ENCODE measurements at places on chromosomes 2 and 18. TPM values are rescaled to one million over a fixed set of nuclear protein-coding genes. Genes with fewer than 3 reads are reported as not detected.

DNA sequence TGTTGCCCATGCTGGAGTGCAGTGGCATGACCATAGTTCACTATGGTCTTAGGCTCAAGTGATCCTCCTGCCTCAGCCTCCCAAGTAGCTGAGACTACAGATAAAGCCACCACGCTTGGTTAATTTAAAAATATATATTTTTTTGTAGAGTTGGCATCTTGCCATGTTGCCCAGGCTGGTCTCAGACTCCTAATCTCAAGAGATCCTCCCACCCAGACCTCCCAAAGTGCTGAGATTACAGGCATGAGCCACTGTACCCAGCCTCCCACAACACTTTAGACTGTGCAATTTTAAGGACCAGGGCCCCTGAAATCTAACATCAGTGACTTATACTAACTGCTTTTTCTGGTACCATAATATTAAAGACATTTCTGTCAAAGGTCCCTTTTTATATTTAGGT lies 5.2 kb downstream of the TXNDC2 start:
- DNase-seq = no peak

- no peak for DNase-seq
Measured at GRCh38 chr2:106277426-106277825, 83.3 kb upstream of the UXS1 start.

GRCh38 chr2:32262105-32262504 lies 2.6 kb downstream of the NLRC4 start:
- no peak for DNase-seq

- no peak for DNase-seq
Measured at GRCh38 chr2:11898576-11898975, 152.1 kb downstream of the LPIN1 start.

The ARL4C gene
- total RNA-seq = 1.7 TPM

The IL1F10 gene
- not detected for total RNA-seq

DNA sequence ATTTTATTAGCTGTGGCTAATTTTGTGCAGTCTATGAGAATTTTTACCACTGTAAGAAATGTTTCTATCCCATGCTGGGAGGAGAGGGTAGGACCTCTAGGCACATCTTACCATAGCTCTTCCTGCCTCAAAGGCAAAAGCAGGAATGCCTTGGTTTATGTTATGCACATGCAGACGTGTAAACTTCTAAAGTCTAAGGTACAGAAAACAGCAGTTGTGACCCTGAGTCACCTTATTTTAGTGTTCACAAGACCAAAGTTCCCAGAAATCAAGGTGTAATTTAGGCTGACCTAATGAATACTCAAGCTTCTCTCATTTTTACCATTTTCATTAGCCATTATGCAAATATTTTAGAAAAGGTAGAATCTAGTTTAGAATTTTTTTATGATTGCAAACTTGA lies 15.4 kb upstream of the WIPF1 start:
- no peak for DNase-seq

DNA sequence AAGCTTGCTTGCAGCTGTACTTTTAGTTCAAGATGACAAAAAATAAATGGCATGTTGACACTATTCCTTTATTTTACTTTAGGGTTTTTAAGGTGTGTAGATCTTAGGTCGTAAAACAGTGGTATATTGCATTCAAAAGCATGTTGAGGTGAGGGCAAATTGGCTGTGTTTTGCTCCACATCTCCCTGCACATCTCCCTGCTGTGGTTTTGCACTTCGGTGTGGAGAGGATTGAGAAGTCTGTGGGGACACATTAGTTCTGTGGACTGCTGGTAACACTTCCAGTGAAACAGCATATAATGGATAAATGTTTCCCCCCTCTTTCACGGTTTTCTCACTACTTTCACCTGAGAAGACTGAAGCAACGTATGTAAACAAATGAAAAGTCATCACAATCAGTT lies 25.1 kb downstream of the C2orf74 start:
- no peak for DNase-seq

The DSG4 gene
- total RNA-seq = not detected

The OR6B2 gene
- total RNA-seq = not detected

The GPR39 gene
- not detected for total RNA-seq

The MOCOS gene
- 0.38 TPM for total RNA-seq

GRCh38 chr2:236341721-236342120 lies 77.5 kb upstream of the ASB18 start:
- no peak for DNase-seq

DNA sequence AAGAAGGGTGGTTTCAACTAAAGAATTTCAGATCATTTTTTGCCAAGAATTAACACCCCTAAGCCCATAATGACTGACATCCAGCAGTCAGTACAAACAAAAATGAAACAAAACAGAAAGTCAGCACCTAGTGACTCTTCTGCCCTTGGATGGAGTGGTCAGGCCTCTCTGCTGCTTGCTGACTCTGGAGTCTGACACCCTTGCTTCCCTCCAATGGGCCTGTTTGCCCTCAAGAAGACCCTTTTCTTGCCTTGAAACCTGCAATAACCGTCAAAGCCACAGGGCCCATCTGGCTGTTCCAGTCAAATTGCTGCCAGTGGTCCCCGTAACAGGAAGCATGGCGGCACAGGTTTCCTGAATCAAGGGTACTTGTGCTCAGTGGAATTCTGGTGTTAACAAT lies 27.2 kb upstream of the CYTIP start:
- DNase-seq = no peak

DNA sequence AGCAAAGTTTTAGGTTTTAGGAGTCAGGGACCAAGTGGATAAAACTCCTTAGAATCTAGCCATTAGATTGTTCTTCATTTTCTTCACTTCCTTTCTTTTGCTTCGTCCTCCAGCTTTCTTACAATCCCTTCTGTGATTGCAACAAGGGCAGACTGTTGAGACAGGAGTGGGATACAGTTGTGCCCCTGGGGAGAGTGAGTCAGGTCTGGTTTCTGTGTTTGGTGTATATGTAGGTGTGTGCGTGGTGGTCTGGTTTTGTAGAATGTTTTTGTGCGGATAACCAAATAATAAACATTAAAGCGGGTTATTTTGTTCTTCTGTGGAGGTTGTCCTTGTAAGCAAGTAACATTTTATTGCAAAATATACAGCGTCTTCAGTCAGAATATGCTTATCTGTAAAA lies 7.3 kb downstream of the INSIG2 start:
- DNase-seq = no peak

DNA sequence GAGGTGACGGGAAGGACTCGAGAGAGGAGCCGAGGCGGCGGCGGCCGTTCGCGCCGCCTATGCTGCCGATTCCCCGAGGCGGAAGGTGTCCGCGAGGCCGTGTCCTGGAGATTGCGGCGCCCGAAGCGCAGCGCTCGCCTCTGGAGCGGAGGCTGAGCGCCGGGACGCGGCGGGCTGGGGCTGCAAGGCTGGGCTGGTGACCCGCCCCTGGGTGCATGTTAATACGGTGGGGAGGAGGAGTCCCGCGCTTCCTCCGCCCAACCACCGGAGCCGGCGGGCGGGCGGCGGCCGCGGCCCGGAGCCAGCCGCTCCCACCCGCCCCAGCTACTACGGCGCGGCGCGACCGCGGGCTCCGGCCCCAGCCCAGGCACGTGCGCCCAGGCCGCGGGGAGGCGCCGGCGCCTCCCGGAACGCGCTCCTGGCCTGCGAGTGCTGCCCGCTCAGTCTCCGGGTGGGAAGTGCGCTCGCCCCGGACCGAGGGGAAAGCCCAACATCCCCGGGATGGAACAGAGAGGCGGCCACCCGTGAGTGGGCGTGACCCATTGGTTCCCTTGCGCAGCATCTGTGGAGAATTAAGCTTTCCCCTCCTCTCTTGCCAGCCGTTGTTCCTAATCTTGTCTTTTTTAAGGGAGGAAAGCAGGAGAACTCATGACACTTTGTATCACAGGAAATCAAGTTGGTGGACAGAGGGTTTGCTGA lies at the start of gene DLGAP1:
Gene DLGAP1 (minus strand): TSS at position 195 of the 699 bp plus-strand sequence.
- DNase-seq = no peak

Measured in cardiac septum (tissue), 1 donor.